GM23338 (cell line): ENCODE measurements at places on chromosomes 1 and 21.

DNA sequence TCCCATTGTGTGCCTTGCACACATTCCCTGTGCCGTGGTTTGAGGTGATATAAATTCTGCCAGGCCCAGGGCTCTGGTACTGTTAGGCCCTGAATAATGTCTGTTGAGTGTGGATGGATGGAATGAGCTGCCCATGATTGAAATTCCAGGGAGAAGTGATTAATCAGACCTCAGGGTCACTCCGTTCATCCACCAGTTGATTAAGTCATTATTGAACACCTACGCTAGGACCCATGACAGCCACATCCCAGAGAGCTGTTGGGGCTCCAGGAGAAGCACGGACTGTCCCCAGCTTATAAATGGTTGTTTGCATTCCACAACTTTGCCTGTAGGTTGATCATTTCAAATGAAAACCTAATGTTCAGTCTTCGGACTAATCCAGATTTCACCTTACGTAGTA lies 98.4 kb downstream of the CNIH3 start:
- no peak for DNase-seq

DNA sequence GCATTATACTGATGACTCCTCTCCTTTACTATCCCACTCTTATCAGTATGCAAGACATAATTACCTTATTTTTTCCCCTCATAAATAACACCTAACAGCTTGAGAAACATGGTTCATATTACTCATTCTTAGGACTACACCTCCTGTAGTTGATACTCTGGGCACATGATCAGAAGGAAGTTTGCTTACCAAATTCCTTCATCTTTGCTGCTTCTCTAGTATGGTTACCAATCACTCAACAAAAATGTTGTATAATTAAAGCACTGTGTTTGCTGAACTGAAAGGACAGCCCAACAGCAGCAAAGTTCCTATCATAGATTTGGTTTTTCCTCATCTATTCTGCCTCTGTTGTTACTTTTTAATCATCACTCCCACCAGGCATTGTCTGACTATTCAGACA lies 586.3 kb downstream of the LRRIQ3 start:
- no peak for DNase-seq

GRCh38 chr1:150626150-150626549 lies 3.3 kb downstream of the ENSA start:
- no peak for DNase-seq

- no peak for DNase-seq
Measured at GRCh38 chr1:80842796-80843195, 957.9 kb upstream of the ADGRL2 start.

- peak; percentile 77 for DNase-seq
Measured at GRCh38 chr1:211377539-211378450, 51.2 kb downstream of the TRAF5 start.

DNA sequence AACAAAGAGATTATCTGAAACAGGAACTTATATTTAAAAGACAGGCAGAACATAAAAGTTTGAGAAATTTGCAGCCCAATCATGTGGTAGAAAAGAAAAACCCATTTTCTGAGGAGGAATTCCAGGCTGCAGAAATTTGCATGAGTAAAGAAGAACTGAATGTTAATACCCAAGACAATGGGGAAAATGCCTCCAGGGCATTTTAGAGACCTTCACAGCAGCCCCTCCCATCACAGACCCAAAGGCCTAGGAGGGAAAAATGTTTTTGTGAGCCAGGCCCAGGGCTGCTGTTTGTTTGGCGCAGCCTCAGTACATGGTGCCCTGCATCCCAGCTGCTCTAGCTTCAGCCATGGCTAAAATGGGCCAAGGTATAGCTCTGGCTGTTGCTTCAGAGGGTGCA lies 554.3 kb upstream of the CHRM3 start:
- peak; percentile 61 for DNase-seq

GRCh38 chr1:1210726-1211540 lies 3.0 kb downstream of the TNFRSF4 start:
- no peak for DNase-seq

GRCh38 chr1:117967881-117968280 lies 38.3 kb downstream of the WDR3 start:
- DNase-seq = no peak

DNA sequence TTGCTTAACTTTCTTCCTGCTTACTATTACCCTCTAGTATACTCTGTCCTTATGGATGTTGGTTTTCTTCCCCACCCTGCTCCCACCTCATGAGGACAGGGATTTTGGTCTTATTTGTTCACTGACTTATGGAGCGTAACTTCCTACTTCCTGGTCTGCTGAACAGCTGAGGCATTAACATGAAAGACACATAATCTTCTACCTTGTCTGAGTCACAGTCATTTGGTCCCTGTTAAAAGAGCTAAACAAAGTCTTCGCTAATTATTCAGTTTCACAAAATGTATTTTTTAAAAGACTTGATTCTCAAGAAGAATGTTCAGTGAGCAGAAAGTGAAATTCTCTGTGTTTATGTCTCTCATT lies 18.5 kb downstream of the RNASEL start:
- DNase-seq = no peak

GRCh38 chr1:167746988-167747655 lies 25.3 kb downstream of the MPZL1 start:
- no peak for DNase-seq

DNA sequence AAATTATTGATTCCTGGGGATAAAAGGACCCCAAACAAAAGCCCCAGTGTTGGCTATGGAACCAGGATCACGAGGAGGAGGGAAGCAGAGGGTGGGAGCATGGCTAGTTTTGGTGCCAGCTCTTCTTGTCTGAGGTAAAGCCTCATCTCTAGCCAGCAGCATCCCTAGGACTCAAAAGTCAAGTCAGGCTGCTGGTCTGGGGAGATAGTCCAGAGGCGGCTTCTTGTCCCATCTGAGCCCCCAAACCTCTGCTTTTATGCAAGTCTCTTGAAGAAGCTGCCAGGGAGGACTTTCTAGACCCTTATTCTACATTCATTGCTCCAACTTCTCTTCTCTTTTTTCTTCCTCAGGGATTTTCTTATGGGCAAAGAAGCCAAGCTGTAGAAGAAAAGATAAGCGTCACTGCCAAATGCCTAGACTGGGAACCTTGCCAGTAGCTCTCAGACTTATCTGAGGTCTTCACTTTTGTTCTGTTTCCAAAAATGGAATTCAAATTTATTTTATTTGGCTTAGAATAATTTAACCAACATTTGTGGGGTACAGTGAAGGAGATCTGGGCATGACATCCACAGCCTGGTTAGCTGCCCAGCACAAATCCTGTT lies 6.9 kb upstream of the ANKRD35 start:
- DNase-seq = no peak

GRCh38 chr1:188817814-188818213 lies 1659.8 kb downstream of the BRINP3 start:
- DNase-seq = no peak

DNA sequence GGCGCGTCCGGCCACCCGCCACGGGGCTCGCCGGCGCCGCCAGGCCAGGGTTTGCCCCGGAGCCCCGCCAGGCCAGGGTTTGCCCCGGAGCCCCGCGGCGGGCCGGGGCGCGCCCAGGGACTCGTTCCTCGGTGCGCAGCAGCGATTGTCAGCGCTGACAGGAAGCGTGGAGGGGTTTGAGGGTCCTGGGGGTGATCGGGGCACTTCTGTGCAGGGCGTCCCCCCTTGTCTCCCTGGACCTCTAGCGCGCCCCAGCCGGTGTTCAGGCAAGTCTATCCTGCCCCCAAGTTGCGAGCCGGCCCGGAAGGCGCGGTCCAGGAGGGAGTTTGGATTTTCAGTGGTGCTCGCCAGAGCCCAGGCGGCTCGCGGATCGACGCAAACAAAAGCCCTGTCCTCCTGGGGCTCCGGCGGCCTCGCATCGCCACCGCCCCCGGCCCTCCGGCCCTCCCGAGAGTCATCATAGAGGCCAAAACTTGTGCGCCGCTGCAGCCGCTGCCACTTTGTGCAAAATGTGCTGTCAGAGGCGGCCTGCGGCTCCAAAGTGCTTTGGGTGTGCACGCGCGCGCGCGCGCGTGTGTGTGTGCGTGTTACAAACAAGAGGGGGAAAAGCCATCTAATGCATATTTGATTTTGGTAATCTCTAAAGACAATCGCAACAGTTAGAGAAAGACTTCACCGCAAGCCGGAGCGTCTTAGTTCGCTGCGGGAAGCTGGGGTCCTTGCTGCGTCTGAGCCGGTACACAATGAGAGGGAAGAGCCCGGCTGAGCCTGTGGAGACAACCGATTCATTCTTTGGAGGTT lies 1.0 kb downstream of the ROR1 start:
- DNase-seq = peak; percentile 87

DNA sequence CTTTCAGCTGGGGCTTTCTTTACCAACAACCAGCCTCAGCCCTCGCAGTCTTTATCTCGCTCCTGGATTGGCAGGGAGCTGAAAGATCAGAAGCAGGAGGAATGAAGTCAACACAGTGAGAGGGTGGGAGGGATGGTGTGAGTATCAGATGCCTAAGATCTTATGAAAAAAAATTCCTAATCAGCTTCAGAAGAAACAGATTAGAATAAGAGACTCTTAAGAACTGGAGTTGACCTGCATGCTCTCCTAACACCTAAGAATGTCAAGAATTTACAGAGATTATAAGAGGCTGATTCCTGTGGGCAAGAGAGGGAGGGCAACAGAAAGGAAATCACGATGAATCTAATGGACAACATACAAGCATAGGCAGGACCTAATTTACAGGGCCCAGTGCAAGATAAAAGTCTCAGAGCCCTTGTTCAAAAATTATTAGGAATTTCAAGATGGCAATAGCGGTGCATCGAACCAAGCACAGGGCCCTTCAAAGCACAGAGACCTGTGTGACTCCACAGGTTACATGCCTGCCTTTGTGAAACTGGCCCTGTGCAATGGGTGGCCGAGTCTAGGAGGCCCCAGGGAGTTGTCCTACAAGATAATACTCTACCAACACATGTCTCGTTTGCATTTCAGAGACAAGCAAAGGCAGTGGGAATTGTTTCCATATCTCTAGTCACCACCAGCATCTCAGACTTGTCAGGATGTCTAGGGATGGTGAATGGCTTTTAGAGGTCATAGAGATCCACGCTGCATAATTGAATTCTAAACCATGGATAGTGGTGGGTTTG lies 65.3 kb upstream of the PPP2R5A start:
- peak; percentile 36 for DNase-seq

- DNase-seq = no peak
Measured at GRCh38 chr1:25522031-25522655, 21.3 kb upstream of the LDLRAP1 start.

- DNase-seq = no peak
Measured at GRCh38 chr1:56180520-56181190, 398.7 kb downstream of the PLPP3 start.

- DNase-seq = no peak
Measured at GRCh38 chr1:230123280-230124185, 56.5 kb downstream of the GALNT2 start.
